Stomach (tissue), 19 donors: ENCODE measurements at places on chromosomes 2 and 18. TPM values are rescaled to one million over a fixed set of nuclear protein-coding genes. Genes with fewer than 3 reads are reported as not detected.
A peak's percentile ranks its signal among the peaks of the same experiment; 100 is the strongest.

DNA sequence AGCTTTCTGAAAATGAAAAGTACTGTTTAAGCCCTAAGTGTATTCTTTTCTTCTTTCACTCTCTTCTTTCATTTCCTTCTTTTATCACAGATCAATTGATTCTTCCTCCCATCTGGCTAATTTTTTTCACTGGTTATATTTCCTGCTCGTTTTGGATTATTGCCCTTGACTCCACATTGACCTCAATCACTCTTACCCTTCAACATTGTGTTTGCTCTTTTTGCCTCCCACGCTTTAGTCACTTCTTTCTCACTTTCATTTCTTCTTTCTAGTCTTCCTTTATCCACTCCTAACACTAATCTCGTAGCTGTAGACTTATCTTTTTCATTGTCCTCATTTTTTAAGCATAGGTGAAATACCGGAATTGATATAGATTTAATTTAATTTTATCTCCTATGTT, 320.3 kb upstream of the VRK2 start:
- H3K36me3 ChIP-seq: no peaks in the 10 kb centered on the region
- H3K4me1 ChIP-seq: no peaks in the 10 kb centered on the region
- H3K4me3 ChIP-seq: no peak overlapping the region
- no peak for DNase-seq

GRCh38 chr2:21245565-21245964, 121.8 kb downstream of the TDRD15 start:
- no peaks in the 10 kb centered on the region for H3K27me3 ChIP-seq
- H3K4me3 ChIP-seq: no peak overlapping the region
- H3K36me3 ChIP-seq: no peaks in the 10 kb centered on the region
- no peaks in the 10 kb centered on the region for H3K4me1 ChIP-seq
- H3K27ac ChIP-seq: no peak overlapping the region

Gene TEKT4
- not detected for polyA plus RNA-seq

DNA sequence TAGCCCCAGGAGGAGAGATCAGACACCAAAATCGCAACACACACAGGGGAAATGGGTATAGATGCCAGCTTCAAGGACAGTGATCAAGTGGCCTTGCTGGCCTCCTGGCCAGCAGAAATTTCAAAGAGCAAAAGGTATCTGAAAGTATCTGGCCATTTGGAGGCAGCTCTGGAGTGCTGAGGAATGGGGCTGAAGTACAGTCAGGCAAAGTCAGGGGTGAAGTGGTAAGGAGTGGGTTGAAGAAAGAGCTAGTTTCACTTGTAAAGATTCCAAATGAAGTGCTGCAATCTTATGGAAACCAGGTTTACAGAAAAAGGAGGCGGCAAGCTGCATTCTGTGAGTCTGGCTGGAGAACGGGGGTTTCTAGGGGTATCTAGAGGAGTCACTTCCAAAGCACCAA, 19.2 kb upstream of the PCBP1 start:
- no peak for DNase-seq
- peaks cover 26% of the 10 kb centered on the region for H3K4me1 ChIP-seq
- no peak overlapping the region for H3K4me3 ChIP-seq
- peaks cover 12% of the 10 kb centered on the region for H3K36me3 ChIP-seq

GRCh38 chr2:1051075-1051474, 100.4 kb downstream of the SNTG2 start:
- H3K27ac ChIP-seq: no peak overlapping the region
- H3K36me3 ChIP-seq: no peaks in the 10 kb centered on the region
- H3K4me1 ChIP-seq: no peaks in the 10 kb centered on the region
- no peak overlapping the region for H3K4me3 ChIP-seq
- DNase-seq: no peak
- no peaks in the 10 kb centered on the region for H3K27me3 ChIP-seq

GRCh38 chr2:144331674-144332355, 188.1 kb downstream of the ZEB2 start:
- H3K4me1 ChIP-seq: peaks cover 23% of the 10 kb centered on the region
- DNase-seq: no peak
- H3K27ac ChIP-seq: peak overlapping the region; percentile 86

DNA sequence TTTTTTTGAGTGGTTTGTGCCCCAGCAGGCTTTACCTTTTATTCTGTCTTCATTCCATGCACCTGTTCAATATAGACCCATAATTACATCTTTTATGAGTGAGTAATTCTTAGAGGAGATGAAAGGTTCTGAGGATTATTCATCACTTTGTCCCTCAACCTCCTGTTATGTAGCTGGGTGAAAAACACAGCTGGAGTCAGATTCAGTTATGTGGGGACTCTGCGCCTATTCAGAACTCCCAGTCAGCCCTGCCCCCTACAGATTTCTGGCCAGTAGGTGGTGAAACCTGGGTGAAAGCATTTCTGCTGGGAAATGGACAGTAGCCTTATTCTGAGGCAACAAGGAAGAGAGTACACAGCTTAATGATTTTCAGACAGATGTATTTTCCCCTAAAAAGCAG, 107.8 kb downstream of the MGAT5 start:
- H3K4me3 ChIP-seq: no peak overlapping the region
- peaks cover 3% of the 10 kb centered on the region for H3K36me3 ChIP-seq
- no peak overlapping the region for H3K27ac ChIP-seq
- no peaks in the 10 kb centered on the region for H3K27me3 ChIP-seq
- no peak for DNase-seq

Gene MC2R
- 0.46 TPM for polyA plus RNA-seq

DNA sequence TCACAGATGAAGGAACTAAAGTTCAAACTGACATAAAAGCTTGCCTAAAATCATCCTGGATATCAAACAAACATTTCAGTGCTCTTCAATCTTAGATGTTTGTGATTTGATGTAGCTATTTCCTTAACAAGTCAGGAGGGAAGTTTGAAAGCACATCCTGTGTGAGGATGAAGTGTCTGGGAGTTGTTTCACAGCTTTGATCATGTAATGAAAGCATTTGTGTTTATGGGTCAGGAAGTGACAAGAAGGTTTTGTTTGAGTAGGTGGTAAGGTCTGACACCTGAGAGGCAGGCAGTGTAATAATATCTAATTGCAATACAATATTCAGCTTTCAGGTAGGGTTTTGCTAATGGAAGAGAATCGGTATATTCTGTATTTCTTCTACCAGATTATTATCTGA, 26.0 kb upstream of the CSRNP3 start:
- DNase-seq: no peak
- no peaks in the 10 kb centered on the region for H3K4me1 ChIP-seq
- no peaks in the 10 kb centered on the region for H3K27me3 ChIP-seq
- H3K27ac ChIP-seq: no peak overlapping the region

- no peak for DNase-seq
- no peak overlapping the region for H3K27ac ChIP-seq
Measured at GRCh38 chr2:140158259-140158658, 1378.1 kb upstream of the NXPH2 start.

GRCh38 chr2:181399027-181399426, 58.2 kb upstream of the ITGA4 start:
- H3K36me3 ChIP-seq: no peaks in the 10 kb centered on the region
- no peak for DNase-seq
- no peaks in the 10 kb centered on the region for H3K27me3 ChIP-seq
- no peak overlapping the region for H3K4me3 ChIP-seq

Gene IL18RAP
- polyA plus RNA-seq: 0.50 TPM

GRCh38 chr2:164046040-164046439, 310.2 kb upstream of the FIGN start:
- no peak for DNase-seq
- no peaks in the 10 kb centered on the region for H3K4me1 ChIP-seq
- H3K27me3 ChIP-seq: no peaks in the 10 kb centered on the region
- H3K36me3 ChIP-seq: no peaks in the 10 kb centered on the region
- H3K4me3 ChIP-seq: no peak overlapping the region

Gene TDRD15
- not detected for polyA plus RNA-seq

- H3K4me1 ChIP-seq: no peaks in the 10 kb centered on the region
- no peak overlapping the region for H3K4me3 ChIP-seq
- H3K27ac ChIP-seq: no peak overlapping the region
- DNase-seq: no peak
- H3K36me3 ChIP-seq: no peaks in the 10 kb centered on the region
- no peaks in the 10 kb centered on the region for H3K27me3 ChIP-seq
Measured at GRCh38 chr2:106703161-106703560, 182.8 kb downstream of the ST6GAL2 start.

GRCh38 chr18:75363446-75364225, 63.9 kb downstream of the SMIM21 start:
- H3K36me3 ChIP-seq: no peaks in the 10 kb centered on the region
- H3K4me1 ChIP-seq: no peaks in the 10 kb centered on the region
- H3K27ac ChIP-seq: no peak overlapping the region
- H3K4me3 ChIP-seq: no peak overlapping the region
- H3K27me3 ChIP-seq: peaks cover 3% of the 10 kb centered on the region

- no peaks in the 10 kb centered on the region for H3K27me3 ChIP-seq
- no peak overlapping the region for H3K27ac ChIP-seq
- no peaks in the 10 kb centered on the region for H3K36me3 ChIP-seq
- no peak for DNase-seq
- H3K4me3 ChIP-seq: no peak overlapping the region
- peaks cover 4% of the 10 kb centered on the region for H3K4me1 ChIP-seq
Measured at GRCh38 chr2:149363958-149364357, 33.6 kb downstream of the LYPD6 start.

DNA sequence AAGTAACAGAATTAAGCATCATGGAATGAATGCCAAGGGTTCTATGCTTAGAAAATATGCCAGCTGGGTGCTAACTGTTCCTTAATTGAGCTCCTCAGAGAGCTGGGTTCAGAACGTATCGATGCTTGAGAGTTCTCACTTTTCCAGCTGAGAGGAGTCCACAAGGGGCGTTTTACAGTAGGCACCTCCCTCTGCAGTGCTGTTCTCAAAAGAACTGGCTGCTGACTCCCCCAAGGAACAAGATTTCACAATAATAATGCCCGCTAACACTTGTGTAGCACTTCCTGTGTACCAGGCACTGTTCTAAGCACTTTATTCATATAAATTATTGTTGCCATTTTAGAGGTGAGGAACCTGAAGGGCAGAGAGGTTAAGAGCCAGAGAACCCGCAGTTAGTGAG, 18.1 kb upstream of the TMEM237 start:
- no peaks in the 10 kb centered on the region for H3K36me3 ChIP-seq
- no peak overlapping the region for H3K4me3 ChIP-seq
- H3K4me1 ChIP-seq: no peaks in the 10 kb centered on the region
- no peaks in the 10 kb centered on the region for H3K27me3 ChIP-seq

DNA sequence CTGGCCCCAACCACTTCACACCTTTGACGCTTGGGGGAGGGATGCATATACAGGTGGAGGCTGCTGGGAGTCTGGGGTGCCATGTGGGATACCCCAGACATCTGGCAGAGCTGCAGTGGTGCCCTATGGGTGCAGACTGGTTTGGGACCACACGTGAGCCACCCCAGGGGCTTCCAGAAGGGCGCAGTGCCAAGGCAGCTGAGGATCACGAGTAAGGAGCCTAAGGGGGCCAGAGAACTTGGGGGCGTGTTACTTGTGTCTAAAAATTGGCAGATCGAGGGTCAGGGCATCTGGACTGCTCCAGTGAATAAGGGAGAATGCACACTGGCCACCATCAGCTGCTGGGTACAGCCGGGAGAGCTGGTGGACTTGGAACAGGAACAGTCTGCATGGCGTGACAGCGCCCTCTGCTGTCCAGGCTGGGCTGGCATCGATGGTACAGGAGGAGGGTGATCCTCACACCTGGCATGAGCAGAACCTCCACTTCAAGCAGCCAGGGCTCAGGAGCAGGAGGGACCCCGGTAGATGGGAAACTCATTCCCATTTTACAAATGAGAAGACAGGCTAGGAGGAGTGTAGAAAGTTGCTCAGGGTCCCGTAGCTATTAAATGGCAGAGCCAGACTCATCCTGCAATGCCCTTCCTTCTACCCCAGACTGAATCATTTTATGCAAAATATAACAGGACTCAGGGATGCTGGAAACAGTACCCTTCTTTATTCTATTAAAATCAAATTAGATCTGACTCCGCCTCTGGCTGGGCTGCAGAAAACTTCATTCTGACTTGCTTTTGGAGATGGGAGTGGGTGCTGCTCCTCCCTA, 60.4 kb downstream of the ATOH8 start:
- no peak overlapping the region for H3K4me3 ChIP-seq
- no peak overlapping the region for H3K27ac ChIP-seq
- peak; percentile 96 for DNase-seq
- H3K27me3 ChIP-seq: no peaks in the 10 kb centered on the region
- peaks cover 32% of the 10 kb centered on the region for H3K4me1 ChIP-seq
